Lower lobe of right lung (tissue), 2 donors: ENCODE measurements at places on chromosomes 12 and 14. TPM values are rescaled to one million over a fixed set of nuclear protein-coding genes. Genes with fewer than 3 reads are reported as not detected.
A peak's percentile ranks its signal among the peaks of the same experiment; 100 is the strongest.

Gene LRRC23
- total RNA-seq: 26.6 TPM

Gene KRT72
- not detected for total RNA-seq

Gene ENDOU
- total RNA-seq: not detected

Gene IGFBP6
- total RNA-seq: 58.5 TPM

DNA sequence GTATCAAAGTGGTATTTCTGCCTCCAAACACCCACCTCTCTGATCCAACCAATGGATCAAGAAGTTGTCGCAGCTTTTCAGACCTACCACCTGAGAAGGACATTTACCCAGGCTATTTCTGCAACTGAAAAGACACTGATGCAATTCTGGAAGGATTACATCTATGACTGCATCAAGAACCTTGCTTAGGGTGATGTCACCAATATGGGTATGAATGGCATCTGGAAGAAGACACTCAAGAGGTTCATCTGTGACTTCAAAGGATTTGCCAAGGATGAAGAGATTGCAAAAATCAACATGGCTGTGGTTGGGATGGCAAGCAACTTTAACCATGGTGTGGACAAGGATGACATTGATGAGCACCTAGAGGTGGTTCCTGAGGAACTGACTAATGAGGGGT lies 154.2 kb downstream of the PCNX1 start:
- DNase-seq: no peak

Gene KRT74
- not detected for total RNA-seq

DNA sequence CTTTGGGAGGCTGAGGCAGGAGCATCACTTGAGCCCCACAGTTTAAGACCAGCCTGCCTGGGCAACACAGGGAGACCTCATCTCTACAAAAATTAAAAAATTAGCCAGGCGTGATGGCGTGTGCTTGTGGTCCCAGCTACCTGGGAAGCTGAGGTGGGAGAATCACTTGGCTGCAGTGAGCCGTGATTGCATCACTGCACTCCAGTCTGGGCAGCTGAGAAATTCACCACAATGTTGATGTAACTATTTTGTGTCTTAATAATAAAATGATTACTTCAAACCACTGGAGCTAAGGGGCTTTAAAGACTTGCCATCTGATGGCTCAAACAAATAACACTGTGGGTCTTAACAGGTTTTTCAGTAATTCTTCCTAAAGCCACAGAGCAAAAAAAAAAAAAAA lies 10.8 kb downstream of the ERH start:
- no peak for DNase-seq

DNA sequence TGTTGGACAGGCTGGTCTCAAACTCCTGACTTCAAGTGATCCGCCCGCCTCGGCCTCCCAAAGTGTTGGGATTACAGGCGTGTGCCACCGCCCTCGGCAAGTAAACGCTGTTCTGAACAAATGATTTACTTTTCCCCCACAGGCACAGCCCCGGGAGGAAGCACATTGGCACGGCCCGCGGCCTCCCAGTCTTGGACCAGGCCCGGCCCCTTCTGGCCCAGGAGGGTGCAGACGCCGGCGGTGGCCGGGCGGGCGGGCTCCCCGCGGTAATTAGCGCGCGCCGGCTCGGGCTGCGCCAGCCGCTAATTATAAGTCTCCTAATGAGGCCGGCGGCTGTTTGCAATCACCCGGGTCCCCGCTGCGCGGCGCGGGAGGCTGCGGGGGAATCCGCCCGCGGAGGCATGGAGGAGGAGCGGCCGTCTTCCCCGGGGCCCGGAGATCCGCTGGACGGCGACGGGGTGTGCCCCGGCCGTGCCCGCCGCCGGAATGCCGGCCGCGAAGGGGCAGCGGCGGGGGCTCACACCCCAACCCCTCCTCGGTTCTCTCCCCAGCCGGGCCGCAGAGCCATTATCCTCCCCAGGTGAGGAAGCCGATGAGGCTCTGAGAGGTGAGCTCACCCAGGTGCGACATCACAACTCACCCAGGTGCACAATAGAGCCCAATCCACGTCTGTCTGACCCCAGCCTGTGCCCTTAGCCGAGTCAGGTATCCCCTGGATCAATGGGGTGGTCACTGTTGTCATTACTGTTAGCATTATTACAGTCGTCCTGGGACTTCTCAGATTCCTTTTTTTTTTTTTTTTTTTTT lies 3.3 kb upstream of the POP5 start:
- peak; percentile 65 for DNase-seq

GRCh38 chr14:54175298-54175942 lies 218.8 kb upstream of the BMP4 start:
- no peak for DNase-seq

DNA sequence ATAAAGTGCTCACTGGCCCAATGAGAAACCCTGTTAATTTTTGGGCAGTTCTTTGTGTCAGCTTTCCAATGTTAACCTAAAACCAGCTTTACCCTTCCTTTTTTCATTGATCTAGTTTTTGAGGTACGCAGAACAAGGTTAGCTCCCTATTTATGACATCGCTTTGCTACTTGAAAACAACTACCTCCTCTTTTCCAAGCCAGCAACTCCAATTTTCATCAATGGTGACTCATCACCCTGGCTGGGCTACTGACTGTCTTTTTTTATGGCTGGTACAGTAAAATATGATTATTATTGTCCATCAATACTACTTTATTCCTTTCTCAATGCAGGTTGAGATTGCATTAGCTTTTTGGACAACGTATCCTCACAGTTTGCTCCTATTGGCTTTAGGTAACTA lies 22.5 kb upstream of the AKAP6 start:
- DNase-seq: no peak

Gene MGP
- 464 TPM for total RNA-seq

Gene FBLN5
- 130 TPM for total RNA-seq

Gene SLC7A7
- total RNA-seq: 157 TPM

GRCh38 chr12:62914443-62915203 lies 20.3 kb downstream of the PPM1H start:
- DNase-seq: no peak

DNA sequence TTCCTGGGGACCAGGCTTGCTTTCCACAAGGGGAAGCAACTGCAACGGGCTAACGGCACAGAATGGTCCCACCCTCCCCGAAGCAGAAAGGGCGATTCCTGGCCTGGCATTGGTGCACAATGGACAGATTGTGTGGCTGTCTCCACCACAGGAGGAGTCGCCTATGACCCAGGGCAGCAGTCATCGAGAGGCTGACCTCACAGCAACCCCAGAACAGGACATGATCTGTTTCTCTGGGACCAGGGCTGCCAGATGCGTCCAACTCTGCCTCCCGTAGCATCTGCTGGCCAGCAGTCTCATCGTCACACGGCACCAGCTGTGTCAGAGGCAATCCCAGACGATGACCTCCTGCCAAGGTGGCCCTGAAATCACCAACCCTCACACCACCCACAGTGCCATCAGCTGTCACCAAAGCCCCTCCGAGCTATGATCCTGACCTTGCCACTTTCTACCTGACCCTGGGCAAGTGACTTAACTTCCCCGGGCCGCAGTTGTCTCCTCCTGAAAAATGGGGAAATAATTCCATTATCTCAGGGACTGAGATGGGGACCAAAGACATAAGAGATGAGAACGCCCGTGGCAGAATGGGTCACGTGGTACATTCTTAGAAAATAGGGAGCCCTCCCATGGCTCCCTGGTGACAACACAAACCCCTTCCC lies 86.7 kb downstream of the CHGA start:
- DNase-seq: no peak

Gene SYT10
- 0.21 TPM for total RNA-seq

Gene GPR137C
- 0.97 TPM for total RNA-seq

Gene FGF6
- total RNA-seq: not detected

DNA sequence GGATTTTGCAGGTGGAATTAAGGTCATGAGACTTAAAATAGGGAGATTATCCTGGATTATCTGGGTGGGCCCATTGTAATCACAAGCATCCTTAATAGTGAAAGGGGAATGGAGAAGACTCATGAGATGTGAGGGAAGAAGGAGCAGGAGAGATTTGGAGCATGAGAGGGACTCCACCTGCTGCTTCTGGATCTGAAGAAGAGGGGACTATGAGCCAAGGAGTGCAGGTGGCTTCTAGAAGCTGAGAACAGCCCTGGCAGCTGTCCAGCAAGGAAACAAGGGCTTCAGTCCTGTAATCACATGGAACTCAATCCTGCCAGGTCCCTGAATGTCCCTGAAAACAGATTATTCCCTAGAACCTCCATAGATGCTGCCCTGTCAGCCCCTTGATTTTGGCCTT lies 67.8 kb downstream of the PELI2 start:
- no peak for DNase-seq

Gene GLIPR1L1
- not detected for total RNA-seq

- peak; percentile 17 for DNase-seq
These were observed 7.4 kb upstream of the BEGAIN start for GRCh38 chr14:100594625-100594951.

- DNase-seq: no peak
These were observed 115.0 kb downstream of the CALM1 start for GRCh38 chr14:90511795-90512328.

- DNase-seq: peak; percentile 80
These were observed 19.3 kb upstream of the SERPINA6 start for GRCh38 chr14:94342334-94342934.

DNA sequence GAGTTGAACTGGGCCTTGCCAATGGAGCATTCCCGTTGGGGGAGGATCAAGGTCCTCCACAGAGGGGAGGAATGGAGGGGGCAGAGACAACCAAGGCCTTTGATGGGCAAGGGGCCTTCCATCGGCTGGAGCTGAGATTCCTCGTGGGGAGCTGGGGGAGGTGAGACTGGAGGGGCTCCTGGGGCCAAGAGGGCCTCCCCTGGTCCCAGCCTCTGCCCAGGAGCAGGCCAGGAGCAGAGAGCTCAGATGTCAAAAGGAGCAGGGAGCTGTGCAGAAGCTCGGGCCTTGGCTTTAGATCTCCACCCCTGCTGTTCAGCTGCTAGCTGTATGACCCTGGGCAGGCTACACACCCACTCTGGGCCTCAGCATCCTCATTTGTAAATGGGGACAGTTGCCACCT lies 24.0 kb downstream of the TMEM63C start:
- no peak for DNase-seq

DNA sequence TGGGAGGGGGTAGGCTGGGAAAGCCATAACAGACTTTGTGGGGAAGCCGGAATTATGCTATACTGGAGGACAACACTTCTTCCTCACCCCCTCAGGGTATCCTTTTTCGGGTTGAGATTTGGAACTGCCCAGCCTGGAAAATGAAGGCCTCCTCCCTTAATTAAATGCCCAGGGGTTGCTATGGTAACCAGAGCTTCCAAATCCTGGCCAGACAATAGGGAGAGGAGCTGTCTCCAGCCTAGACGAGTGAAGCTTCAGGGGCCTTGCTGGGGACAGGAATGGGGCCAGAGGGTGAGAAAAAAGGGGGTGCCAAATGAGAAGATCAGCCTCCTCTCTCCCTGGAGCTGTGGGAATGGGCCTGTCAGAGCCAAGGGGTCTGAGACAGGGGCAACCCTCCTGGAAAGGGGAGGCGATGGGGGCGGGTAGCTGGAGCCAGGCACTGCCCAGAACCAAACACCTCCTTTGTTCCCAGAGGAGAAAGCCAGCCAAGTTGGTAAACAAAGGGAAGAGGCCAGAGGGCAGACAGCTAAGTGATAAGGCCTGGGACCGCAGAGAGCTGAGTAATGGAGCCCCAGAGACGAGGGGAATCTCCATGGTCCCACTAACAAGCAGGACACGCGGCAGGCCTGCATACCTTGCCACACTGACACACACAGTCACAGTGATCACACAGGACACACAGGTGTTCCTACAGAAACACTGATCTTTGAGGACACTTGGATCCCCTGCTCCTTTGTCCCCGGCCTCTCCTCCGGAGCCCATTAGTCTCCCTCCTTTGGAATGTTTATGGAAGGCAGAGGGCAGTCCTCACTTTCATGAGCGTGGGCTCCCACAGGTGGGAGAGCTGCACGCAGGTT lies 17.9 kb upstream of the RND1 start:
- no peak for DNase-seq

DNA sequence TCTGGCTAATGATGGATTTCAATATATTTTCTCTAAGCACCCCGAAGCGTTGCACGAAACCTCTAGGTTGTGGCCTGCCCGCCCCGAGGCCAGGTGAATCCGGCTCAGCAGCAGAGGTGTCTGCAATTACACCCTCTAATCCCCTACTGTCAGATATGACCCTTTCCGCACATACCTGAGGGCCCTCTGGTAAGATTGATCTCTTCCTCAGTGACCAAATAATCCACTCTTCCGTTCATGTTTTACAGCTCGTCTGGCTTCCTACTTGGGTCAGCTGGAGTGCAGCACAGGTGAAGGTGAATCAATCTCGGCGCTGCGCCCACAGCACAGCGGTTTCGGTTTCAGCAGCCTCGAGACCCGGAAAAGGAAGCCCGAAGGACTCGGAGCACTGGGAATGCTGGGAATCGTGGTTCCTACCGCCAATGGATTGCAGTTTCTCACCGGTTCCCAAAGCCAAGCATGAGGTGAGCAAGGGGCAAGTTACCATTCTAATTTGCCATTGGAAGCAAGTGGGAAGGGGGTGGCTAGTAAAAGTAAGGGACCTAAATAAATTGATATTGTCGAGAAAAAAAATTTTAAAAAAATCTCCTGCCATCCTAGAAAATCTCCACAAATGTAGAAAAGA lies at the start of gene SYNJ2BP:
Gene SYNJ2BP (minus strand): TSS at position 366 of the 625 bp plus-strand sequence. CDS start 127 bp downstream, at position 239.
- peak; percentile 83 for DNase-seq

Gene SLC7A8
- 36.8 TPM for total RNA-seq

- DNase-seq: no peak
These were observed 876.2 kb downstream of the C12orf50 start for GRCh38 chr12:87152841-87153528.

- DNase-seq: peak; percentile 89
These were observed 156.5 kb downstream of the PRKCH start for GRCh38 chr14:61477712-61478462.

Gene MED6
- total RNA-seq: 28.8 TPM

- DNase-seq: no peak
These were observed 10.4 kb downstream of the KCNJ8 start for GRCh38 chr12:21764065-21764464.

- DNase-seq: no peak
These were observed 56.4 kb downstream of the ZFP36L1 start for GRCh38 chr14:68736471-68736871.

DNA sequence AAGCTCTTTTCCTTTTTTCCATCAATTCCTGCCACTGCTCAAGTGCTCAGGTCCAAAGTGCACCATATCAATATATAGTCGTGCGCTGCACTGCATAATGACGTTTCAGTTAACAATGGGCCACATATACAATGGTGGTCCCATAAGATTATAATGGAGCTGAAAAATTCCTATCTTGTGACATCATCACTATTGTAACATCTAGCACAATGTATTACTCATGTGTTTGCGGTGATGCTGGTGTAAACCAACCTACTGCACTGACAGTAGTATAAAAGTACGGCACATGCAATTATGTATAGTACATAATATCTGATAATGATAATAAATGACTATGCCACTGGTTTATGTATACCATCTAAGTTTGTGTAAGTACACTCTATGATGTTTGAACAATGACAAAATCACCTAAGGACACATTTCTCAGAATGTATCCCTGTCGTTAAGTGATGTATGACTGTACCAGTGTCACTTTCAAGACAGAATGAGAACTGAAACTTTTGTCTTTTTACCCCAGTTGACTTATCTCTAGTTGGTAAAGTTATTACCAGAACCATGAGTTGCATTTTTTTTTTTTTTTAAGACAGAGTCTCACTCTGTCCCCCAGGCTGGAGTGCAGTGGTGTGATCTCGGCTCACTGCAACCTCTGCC lies 53.7 kb upstream of the INSM2 start:
- DNase-seq: no peak
